ACHN (cell line): ENCODE measurements at places on chromosomes 5 and 9.

DNA sequence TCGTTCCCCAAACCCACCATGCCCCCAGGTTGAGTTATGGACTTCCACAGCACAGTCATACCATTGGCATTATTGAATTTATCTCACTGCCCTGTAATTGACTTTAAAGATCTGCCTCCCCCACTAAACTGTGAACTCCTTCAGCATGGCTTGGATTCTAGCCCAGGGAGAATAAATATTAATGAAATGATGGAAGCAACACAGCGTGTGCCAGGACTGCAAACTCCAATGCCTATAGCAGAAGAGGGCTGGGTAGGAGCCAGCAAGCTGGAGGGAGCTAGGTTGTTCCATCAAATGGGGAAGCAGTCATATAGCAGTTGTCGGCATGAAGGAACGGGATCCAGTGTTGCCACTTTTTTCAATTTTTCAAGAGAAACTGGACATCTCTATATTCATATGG is 69.0 kb upstream of the MSX2 start:
- DNase-seq = no peak

- no peak for DNase-seq
Observed at GRCh38 chr9:14746626-14747025, 24.1 kb upstream of the CER1 start.

DNA sequence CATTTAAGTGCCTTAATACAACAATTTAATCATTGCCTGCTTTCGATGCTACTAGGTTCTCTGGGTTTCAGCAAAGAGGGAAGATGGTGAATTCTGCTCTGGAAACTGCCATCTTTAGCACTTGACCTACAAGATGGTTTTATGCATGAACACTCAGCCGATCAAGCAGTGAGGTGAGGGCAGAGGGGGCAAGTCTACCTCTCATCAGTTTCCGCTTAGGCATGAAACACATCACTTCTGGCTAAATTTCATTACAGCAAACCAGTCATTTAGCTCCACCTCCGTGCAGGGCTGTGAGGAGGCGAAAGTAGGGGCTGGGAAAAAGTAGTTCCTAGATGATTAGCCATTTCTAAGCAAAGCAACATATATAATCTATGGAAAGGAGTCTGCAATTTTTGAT is 1018.0 kb downstream of the CDH18 start:
- DNase-seq = no peak

DNA sequence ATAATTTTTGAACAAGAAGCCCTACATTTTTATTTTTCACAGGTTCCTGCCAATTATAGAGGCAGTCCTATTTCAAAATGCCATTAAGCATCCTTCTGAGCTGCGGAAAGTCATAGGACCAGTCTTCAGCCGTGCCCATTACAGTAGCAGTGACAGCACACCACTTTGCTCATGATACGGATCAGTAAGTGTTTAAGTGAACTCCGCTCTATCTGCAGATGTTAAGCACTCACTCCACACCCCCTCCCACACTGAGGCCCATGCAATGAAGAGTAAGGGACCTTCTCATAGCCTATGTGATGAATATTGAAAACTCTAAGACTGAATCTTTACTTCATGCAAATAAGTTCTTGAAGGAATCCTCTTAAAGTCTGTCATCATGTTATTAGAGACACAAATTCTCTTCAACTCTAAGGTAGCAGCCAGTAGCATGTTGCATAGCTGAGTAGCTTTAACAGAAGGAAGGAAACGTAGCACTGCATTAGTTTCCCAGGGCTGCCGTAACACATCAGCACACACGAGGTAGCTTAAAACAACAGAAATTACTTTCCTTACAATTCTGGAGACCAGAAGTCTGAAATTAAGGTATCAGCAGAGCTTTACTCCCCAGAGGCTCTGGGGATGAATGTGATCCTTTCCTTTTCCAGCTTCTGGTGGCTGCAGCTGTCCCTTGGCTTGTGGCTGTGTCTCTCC is 20.3 kb upstream of the TAF11L2 start:
- no peak for DNase-seq

GRCh38 chr9:96051423-96051822 is 175.9 kb downstream of the ERCC6L2 start:
- DNase-seq = no peak

DNA sequence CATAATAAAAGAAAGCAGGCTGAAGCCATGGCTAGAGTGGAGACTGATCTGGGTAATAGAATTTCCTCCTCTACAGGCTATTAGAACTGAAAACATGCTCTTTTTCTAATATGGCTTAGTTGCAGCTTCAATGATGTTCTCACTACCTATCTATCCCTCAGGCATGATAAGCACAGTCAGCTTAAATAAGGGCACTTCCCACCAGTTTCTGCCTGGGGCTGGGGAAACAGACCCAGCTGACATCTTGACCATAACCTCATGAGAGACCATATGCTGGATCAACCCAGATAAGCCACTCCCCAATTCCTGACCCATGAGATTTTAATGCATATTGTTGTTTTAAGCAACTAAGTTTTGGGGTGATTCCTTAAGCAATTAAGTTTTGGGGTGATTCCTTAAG is 81.2 kb downstream of the ZNF366 start:
- no peak for DNase-seq

DNA sequence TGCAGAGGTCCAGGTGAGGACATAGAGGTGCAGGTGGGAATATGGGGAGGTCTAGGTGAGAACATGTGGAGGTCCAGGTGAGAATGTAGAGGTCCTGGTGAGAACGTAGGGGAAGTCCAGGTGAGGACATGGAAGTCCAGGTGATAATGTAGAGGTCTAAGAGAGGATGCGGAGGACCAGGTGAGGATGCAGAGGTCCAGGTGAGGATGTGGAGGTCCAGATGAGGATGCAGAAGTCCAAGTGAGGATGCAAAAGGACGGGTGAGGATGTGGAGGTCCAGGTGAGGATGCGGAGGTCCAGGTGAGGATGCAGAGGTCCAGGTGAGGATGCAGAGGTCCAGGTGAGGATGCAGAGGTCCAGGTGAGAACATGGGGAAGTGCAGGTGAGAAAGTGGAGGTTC is 133.8 kb downstream of the MRPL36 start:
- no peak for DNase-seq

- DNase-seq = no peak
Observed at GRCh38 chr5:73515232-73515631, 17.0 kb downstream of the BTF3 start.

- no peak for DNase-seq
Observed at GRCh38 chr9:17291766-17292165, 156.9 kb downstream of the CNTLN start.

- DNase-seq = no peak
Observed at GRCh38 chr9:128092199-128092977, 24.4 kb downstream of the SLC25A25 start.

DNA sequence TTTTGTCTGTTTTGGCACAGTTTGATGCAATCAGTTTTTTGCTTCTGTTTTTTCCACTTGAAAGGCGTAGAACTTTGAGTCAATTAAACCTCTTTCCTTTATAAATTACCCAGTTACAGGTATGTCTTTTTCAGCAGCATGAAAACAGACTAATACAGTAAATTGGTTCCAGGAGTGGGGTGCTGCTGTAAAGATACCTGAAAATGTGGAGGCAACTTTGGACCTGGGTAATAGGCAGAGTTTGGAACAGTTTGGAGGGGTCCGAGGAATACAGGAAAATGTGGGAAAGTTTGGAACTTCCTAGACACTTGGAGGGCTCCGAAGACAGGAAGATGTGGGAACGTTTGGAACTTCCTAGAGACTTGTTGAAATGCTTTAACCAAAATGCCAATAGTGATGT is 2022.2 kb downstream of the MAT2B start:
- DNase-seq = no peak

GRCh38 chr9:14186096-14186495 is 127.8 kb downstream of the NFIB start:
- no peak for DNase-seq

GRCh38 chr5:60718166-60718892 is 18.4 kb upstream of the DEPDC1B start:
- DNase-seq = no peak
